ENCODE measurements at places on chromosomes 5 and 9.

- H3K27ac ChIP-seq: no peak overlapping the region
- H3K27me3 ChIP-seq: no peaks in the 10 kb centered on the region
- H3K4me1 ChIP-seq: no peaks in the 10 kb centered on the region
- DNase-seq: no peak
- no peaks in the 10 kb centered on the region for H3K36me3 ChIP-seq
- H3K4me3 ChIP-seq: no peak overlapping the region
These were observed 151.1 kb upstream of the TAS2R1 start for GRCh38 chr5:9781275-9781674.

- H3K27ac ChIP-seq: no peak overlapping the region
- H3K27me3 ChIP-seq: no peaks in the 10 kb centered on the region
- H3K36me3 ChIP-seq: peaks cover 25% of the 10 kb centered on the region
- H3K4me1 ChIP-seq: peaks cover 14% of the 10 kb centered on the region
- H3K4me3 ChIP-seq: no peak overlapping the region
- DNase-seq: no peak
These were observed 11.3 kb downstream of the RIOK2 start for GRCh38 chr5:97171703-97172102.

- H3K27me3 ChIP-seq: no peaks in the 10 kb centered on the region
- DNase-seq: no peak
- no peaks in the 10 kb centered on the region for H3K36me3 ChIP-seq
- H3K4me1 ChIP-seq: no peaks in the 10 kb centered on the region
- no peak overlapping the region for H3K4me3 ChIP-seq
These were observed 9.7 kb downstream of the MPDZ start for GRCh38 chr9:13269589-13270452.

- DNase-seq: no peak
- no peak overlapping the region for H3K27ac ChIP-seq
- H3K27me3 ChIP-seq: peaks cover 31% of the 10 kb centered on the region
- H3K36me3 ChIP-seq: no peaks in the 10 kb centered on the region
These were observed 431 bp downstream of the BNC2 start for GRCh38 chr9:16869882-16870595.

GRCh38 chr5:176921714-176922113, 22.6 kb upstream of the HK3 start:
- peak overlapping the region; percentile 39 for H3K27ac ChIP-seq
- no peak overlapping the region for H3K4me3 ChIP-seq
- H3K27me3 ChIP-seq: no peaks in the 10 kb centered on the region

DNA sequence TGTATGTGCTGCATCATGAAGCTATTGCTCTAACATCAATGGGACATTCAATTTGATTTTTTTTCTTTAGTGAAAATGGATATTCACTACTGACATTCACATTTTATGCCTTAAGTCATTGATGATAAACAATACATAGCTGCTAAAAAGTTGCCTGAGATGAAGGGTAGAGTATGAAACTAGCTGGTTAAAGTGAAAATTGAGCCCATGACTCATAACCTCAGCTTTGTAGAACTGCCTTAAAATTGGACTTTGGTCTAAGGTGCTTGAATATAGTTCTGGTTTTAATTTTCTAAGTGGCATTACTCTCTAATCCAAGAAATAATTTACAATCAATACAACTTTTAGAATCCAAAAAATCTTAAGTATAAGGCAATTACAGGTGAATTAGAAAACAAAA, 740.4 kb upstream of the RIOK2 start:
- DNase-seq: no peak
- no peaks in the 10 kb centered on the region for H3K27me3 ChIP-seq
- no peaks in the 10 kb centered on the region for H3K36me3 ChIP-seq
- no peak overlapping the region for H3K27ac ChIP-seq
- H3K4me1 ChIP-seq: peaks cover 13% of the 10 kb centered on the region

- no peaks in the 10 kb centered on the region for H3K27me3 ChIP-seq
- no peak overlapping the region for H3K27ac ChIP-seq
- H3K36me3 ChIP-seq: no peaks in the 10 kb centered on the region
- no peak for DNase-seq
- H3K4me1 ChIP-seq: no peaks in the 10 kb centered on the region
These were observed 281.7 kb upstream of the EFNA5 start for GRCh38 chr5:107952450-107952849.

DNA sequence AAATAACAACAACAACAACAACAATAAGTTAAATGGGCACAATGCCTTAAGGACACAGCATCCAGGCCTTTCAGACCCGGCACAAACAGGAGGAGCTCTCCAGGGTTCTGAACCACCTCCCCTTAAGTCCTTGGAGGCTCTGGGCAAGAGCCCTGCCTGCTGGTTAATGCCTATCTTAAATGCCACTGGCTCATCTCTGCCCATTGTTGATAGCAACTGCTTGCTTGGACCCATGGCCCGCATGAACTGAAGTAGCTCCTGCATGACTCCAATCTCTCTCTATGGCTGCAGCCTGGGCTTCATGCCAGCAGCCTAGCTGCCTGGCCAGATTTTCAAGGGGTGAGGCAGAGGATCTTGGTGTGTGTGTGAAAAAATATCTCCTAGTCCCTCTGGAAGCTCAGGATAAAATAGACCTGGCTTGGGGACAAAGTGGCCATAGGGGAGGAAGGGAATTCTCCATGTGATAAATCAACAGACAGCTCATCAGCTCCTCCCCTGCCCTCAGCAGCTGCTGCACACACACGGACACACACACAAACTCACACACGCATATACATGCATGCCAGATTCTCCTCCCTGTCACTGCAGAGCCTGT, 27.4 kb downstream of the FAM219A start:
- no peak overlapping the region for H3K27ac ChIP-seq
- H3K4me3 ChIP-seq: no peak overlapping the region
- no peaks in the 10 kb centered on the region for H3K4me1 ChIP-seq
- H3K27me3 ChIP-seq: no peaks in the 10 kb centered on the region
- no peak for DNase-seq

GRCh38 chr9:124256517-124257069, 1.2 kb upstream of the NEK6 start:
- H3K27me3 ChIP-seq: no peaks in the 10 kb centered on the region
- H3K36me3 ChIP-seq: no peaks in the 10 kb centered on the region
- peak overlapping the region; percentile 93 for H3K27ac ChIP-seq
- no peak for DNase-seq
- H3K4me3 ChIP-seq: peak overlapping the region; percentile 93
- peaks cover 66% of the 10 kb centered on the region for H3K4me1 ChIP-seq

DNA sequence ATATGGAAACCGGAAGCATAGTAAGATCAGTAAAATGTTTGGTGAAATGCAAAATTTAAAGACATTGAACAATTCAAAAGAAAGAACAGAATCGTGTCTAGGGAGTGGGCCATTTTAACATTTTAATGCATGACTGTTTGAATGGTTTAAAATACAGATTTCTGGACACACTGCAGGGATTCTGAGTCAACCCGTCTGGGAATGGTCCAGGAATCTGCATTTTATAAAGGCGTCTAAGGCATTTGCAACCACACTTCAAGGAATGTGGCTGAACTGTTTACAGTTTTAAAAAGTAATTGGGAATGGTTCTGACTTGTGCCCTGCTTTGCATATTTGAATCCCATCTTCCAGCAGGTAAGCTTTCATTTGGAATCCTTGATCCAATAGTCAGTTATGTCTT, 811.7 kb upstream of the WWC1 start:
- DNase-seq: no peak
- H3K4me3 ChIP-seq: no peak overlapping the region
- no peaks in the 10 kb centered on the region for H3K36me3 ChIP-seq
- H3K4me1 ChIP-seq: no peaks in the 10 kb centered on the region
- H3K27me3 ChIP-seq: no peaks in the 10 kb centered on the region
- H3K27ac ChIP-seq: no peak overlapping the region

DNA sequence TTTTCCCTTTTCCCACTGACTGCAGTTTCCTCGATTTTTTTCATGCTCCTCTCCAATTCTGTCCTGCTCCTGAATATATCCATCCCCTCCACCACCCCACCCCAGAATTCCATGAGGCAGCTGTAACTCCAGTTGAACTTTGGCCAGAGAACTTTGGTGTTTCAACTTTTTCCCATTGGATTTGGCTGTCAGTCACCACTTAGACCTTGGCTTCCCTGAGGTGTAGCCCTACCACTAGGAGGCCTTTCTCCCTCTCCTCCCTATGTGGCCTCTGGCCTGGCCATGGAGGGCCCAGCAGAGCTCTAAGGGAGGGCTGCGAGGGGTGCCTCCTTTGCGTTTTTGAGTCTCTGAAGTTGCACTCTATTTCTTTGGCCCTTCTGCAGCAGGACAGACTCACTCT, 261.3 kb downstream of the PIK3R1 start:
- H3K36me3 ChIP-seq: no peaks in the 10 kb centered on the region
- no peaks in the 10 kb centered on the region for H3K27me3 ChIP-seq
- DNase-seq: no peak
- H3K4me1 ChIP-seq: no peaks in the 10 kb centered on the region
- H3K27ac ChIP-seq: no peak overlapping the region
- no peak overlapping the region for H3K4me3 ChIP-seq

DNA sequence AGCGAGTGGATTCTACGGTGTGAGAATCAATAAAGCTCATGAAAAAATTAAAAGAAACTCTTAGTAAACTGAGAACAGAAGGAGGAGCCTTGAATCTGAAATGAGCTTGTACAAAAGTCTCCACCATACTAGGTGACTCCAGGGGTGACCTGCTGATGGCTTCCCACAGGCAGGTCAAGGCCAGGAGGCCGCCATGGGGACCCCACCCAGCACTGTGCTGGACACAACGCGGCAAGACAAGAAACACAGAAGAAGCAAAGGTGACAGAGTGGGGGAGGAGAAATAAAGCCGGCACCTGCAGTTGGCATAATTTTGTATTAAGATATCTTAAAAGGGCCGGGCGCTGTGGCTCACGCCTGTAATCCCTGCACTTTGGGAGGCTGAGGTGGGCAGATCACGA, 12.1 kb upstream of the SLC6A19 start:
- H3K4me3 ChIP-seq: no peak overlapping the region
- H3K27ac ChIP-seq: no peak overlapping the region
- H3K4me1 ChIP-seq: peaks cover 6% of the 10 kb centered on the region
- H3K27me3 ChIP-seq: peaks cover 15% of the 10 kb centered on the region
- DNase-seq: no peak
- no peaks in the 10 kb centered on the region for H3K36me3 ChIP-seq

DNA sequence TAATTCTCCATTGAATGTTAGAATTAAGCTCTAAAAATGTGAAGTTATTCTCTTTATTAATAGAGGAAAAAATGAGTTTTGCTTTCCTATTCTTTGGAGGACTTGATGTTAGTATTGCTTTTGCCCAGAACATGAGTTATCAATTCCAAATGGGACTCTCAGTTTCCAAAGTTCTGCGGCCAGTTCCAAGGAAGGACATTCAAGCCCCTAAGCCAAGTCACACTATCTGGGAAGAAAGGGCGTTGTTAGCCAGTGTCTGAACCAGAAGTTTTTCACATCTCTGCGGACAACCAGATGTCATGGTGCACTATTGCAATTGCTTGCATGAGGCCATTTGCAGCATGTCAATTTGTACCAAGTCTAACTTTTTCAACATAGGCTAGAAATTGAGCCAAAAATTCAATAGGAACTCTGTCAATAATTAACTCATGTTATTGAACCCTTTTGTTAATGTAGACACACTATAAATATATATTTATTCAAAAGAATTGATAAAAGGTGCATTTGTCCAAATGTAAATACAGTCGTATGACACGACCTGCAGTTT, 183.3 kb upstream of the PIK3R1 start:
- no peak overlapping the region for H3K27ac ChIP-seq
- no peak for DNase-seq
- no peak overlapping the region for H3K4me3 ChIP-seq
- H3K36me3 ChIP-seq: no peaks in the 10 kb centered on the region

GRCh38 chr9:100729336-100729895, 151.5 kb downstream of the CAVIN4 start:
- no peaks in the 10 kb centered on the region for H3K4me1 ChIP-seq
- no peak for DNase-seq
- no peaks in the 10 kb centered on the region for H3K36me3 ChIP-seq
- H3K27me3 ChIP-seq: no peaks in the 10 kb centered on the region

- H3K4me1 ChIP-seq: no peaks in the 10 kb centered on the region
- no peaks in the 10 kb centered on the region for H3K36me3 ChIP-seq
- H3K27me3 ChIP-seq: no peaks in the 10 kb centered on the region
- no peak overlapping the region for H3K4me3 ChIP-seq
- H3K27ac ChIP-seq: no peak overlapping the region
These were observed 188.6 kb upstream of the ISL1 start for GRCh38 chr5:51194671-51195070.

DNA sequence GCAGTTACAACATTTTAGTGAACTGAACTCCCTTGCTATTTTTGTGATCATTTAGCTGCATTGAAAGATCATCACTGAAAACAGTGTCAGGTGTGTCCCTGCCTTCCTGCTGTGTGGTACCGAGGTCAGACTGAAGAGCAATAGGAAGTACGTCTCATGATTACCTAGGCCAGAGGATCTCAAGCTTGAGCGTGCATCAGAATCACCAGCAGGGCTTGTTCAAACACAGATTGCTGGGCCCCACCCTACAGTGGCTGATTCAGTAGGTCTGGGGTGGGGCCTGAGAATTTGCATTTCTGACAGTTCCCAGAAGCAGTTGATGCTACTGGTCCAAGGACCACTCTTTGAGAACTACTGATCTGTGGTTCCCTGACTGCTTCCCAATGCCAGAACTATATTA, 159.6 kb downstream of the ACTL7B start:
- no peaks in the 10 kb centered on the region for H3K27me3 ChIP-seq
- H3K36me3 ChIP-seq: peaks cover 9% of the 10 kb centered on the region
- no peaks in the 10 kb centered on the region for H3K4me1 ChIP-seq
- H3K4me3 ChIP-seq: no peak overlapping the region
- DNase-seq: no peak

GRCh38 chr5:7420510-7421280, 24.8 kb downstream of the ADCY2 start:
- H3K27me3 ChIP-seq: peaks cover 4% of the 10 kb centered on the region
- no peaks in the 10 kb centered on the region for H3K36me3 ChIP-seq
- peaks cover 3% of the 10 kb centered on the region for H3K4me1 ChIP-seq
- no peak overlapping the region for H3K27ac ChIP-seq

DNA sequence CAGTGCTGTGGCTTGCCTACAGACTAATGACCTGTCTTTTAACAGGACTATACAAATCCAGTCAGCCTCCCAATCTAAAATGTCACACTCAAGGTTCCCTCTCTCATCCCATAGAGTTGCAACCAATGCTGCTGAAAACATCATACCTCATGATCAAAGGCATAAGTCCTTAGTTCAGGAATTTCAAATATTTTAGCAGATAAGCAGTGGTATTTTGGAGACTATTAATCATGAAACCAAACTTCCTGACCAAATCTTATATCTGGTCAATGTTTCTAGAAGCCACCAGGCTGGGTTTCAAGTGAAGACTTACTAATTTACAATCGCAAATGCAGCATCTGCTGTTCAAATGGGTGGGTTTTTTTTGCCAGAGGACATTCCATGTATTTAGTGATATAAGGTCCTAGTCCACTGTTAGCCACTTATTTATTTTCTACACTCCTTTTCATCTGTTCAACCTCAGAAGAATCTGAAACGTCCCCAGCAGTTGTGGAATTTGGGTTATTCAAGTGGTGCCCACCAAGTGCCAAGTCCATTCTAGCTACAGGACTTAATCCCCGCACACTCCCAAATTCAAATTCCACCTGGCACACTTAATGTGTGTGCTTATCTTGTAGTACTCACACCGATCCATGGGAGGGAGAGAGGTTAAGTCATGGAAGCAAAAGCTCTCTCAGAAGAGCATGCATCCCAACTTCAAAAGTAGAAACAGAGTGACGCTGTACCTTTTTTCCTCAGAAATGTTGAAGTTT, 5.8 kb downstream of the TAS2R1 start:
- peaks cover 4% of the 10 kb centered on the region for H3K4me1 ChIP-seq
- no peak overlapping the region for H3K4me3 ChIP-seq
- H3K27me3 ChIP-seq: peaks cover 4% of the 10 kb centered on the region
